Aorta (tissue), 5 donors: ENCODE measurements at places on chromosomes 1 and 21.
A peak's percentile ranks its signal among the peaks of the same experiment; 100 is the strongest.

- peak; percentile 51 for DNase-seq
Measured at GRCh38 chr1:18155881-18156385, 48.3 kb downstream of the IGSF21 start.

DNA sequence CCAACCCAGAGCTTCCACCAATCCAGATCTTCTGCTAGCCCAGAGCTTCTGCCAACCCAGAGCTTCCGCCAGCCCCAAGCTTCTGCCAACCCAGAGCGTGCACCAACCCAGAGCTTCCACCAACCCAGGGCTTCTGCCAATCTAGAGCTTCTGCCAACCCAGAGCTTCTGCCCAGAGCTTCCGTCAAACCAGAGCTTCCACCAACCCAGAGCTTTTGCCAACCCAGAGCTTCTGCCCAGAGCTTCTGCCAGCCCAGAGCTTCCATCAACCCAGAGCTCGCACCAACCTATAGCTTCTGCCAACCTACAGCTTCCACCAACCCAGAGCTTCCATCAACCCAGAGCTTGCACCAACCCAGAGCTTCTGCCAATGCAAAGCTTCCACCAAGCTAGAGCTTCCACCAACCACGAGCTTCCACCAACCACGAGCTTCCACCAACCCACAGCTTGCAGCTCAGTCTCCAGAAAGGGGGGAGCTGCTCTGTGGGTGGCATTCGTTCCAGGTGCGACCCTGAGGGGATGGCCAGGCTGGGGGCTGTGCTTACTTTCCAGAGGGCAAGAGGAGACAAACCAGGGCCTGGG lies 23.8 kb downstream of the CRYAA start:
- peak; percentile 39 for DNase-seq

GRCh38 chr21:46060596-46061061 lies 37.3 kb upstream of the COL6A2 start:
- peak; percentile 93 for DNase-seq

- no peak for DNase-seq
Measured at GRCh38 chr1:199279872-199280645, 641.2 kb downstream of the PTPRC start.

GRCh38 chr1:108925920-108926319 lies 37.4 kb downstream of the CLCC1 start:
- DNase-seq, result no peak

DNA sequence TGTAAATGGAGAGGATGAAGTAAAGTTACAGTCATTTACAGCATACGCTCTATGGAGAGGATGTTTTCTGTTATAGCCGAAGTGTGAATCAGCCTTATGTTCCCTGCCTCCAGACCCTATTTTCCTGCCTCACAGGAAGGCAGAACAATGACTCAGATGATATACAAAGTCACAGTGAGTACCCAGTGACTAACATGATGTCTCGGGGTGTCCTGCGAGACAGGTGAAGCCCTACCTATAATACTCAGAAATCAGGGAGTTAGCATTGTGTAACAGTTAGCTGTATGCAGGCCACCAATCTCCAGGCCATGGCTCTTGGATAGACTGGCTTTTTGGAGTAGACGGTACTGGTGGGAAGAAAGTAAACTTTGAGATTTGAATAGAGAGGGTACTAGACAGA lies 55.6 kb upstream of the FBXO28 start:
- DNase-seq, result no peak

GRCh38 chr1:181219938-181220337 lies 131.4 kb downstream of the IER5 start:
- no peak for DNase-seq

GRCh38 chr1:40684669-40685068 lies 6.8 kb upstream of the NFYC start:
- DNase-seq, result no peak

DNA sequence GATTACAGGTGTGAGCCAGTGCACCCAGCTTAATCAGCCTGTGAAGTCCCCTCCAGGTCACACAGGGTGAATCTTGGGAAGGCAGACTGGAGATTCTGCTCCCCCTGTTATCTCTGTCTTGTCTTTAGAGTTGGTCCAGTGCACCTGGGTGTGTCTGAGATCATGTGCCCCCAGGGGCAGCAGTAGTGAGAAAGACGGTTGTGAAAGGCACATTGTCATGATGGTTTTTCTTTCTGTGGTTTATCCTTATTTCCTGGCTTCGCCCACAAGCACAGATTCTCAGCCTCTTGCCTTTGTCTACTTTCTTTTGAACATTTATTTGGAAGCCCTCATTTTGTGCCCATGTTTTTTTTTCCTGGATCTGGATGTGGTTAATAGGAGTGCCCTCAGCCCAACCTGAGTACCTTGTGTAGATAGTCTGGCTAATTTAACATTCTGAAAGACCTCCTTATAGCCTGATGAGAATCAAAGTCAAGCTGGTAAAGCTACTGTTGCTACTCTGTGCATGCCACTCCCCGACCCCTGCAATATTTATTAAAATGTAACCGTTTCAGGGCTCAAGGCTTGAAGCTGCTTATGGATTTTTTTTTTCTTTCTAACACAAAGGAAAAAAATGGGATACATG lies 23.7 kb downstream of the UCK2 start:
- DNase-seq, result no peak

- DNase-seq, result no peak
Measured at GRCh38 chr1:198330982-198331615, 174.3 kb downstream of the NEK7 start.

GRCh38 chr1:95057351-95057750 lies 15.4 kb downstream of the ALG14 start:
- no peak for DNase-seq

DNA sequence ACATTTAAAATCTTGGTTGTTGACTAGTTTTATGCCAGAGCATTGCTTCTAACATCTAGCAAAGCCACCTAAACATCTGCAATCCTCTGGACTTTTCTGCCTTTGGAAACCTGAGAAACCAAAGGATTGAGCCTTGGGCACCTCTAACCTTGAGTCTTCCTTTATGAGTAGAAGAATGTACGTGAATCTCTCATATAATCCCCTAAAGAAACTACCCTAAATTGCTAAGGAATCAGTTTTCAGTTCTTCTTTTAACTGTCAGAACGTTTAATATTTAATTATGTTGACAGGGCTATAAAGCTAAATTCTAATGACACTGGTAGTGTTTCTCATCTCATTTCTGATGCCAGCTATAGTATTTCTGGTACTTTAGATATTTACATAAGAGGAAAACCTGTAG lies 997.3 kb downstream of the AMY1C start:
- DNase-seq, result no peak

DNA sequence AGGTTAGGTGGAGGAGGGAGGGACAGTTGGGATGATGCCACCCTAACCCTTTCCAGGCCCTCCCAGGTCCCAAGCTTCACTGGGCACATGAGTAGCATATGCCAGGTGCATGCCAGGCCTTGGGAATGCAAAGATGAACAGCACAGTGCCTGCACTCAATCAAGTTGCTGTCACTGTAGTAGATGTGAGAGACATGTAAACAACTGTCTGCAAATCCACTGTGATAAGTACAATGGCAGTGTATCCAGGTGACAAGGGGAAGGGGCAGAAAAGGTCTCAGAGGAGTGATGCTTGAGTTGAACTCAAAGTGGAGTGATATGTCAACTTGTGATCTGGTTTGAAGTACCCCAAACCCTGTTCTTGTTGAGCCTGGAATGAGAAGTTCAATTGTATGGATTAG lies 49.5 kb upstream of the LRRN2 start:
- no peak for DNase-seq

DNA sequence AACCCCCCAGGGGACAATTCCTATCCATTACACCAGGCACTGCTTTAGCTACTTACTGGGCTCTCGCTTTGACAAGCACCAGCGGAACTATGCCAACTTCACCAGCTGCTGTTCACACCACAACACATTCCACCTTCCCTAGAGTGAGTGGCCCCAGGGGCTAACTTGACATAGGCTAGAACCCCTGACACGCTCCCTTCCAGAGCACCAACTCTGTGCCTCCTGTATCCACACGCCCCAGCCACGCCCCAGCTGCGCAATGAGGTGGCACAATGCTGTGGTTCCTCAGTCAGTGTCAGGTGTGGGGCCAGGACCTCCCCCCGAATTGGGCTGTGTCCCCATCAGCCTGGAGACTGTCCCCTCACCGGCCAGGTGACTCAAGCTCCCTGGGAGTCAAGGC lies 11.7 kb upstream of the FGR start:
- no peak for DNase-seq

GRCh38 chr1:47298025-47298699 lies 15.8 kb downstream of the STIL start:
- DNase-seq, result no peak
